ENCODE measurements at places on chromosomes 11 and 22.

GRCh38 chr11:61972112-61972671 is 4.8 kb upstream of the FTH1 start:
- no peak for DNase-seq

GRCh38 chr11:109864834-109865547 is 228.2 kb upstream of the ZC3H12C start:
- DNase-seq: no peak

DNA sequence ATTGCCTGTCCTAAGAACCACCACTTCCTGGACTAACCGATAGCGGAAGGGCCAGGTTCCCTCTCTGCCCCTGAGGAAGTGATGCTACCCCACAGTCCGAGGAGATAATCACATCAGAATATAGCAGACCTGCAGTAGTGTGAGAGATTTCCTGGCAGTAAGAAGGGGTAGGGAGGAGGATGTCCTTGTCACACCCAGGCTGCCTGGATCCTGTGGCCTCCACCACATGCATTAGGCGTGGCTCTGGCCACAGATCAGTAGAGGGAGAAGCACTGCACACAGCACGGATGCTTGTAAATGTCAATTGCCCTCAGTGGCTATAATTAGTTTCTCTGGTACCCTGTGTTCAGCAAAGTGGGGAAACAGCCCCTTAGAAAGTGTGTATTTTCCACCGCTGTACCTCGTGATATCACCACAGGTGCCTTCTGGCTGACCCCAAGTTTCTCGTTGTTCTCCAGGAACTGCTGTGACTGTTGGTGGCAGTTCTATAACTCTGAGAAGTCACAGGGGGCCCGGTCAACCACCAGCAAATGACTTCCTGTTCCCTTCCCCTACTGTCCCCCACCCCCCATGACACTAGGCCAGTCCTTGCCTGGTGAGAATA is 61.8 kb downstream of the UBASH3B start:
- no peak for DNase-seq

DNA sequence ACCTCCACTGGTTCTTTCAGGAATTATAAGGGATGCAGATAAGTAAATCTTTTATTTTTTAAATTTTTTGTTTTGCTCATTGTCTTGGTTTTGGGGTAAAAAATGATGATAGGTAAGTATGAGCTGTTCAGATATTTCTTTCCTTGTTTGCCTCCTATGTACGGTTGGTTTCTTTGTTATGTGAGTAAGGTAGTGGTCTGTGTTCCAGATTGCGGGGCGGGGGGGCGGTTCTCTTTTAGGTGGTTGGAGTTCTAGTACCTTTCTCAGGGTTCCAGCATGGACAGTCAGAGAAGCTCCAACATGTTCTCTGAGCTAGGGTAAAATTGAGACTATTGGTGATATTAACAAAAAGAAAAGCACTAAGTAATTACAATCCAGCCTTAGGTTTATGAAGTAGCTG is 2.4 kb downstream of the CTNND1 start:
- no peak for DNase-seq

GRCh38 chr11:108975026-108975425 is 310.2 kb downstream of the DDX10 start:
- DNase-seq: peak; percentile 53
